ENCODE measurements at places on chromosomes 11 and 22.

GRCh38 chr11:23313001-23313400 is 452.7 kb upstream of the CCDC179 start:
- DNase-seq, result no peak

- no peak for DNase-seq
Observed at GRCh38 chr11:95531116-95531515, 258.5 kb downstream of the FAM76B start.

GRCh38 chr11:85279267-85279666 is 347.9 kb downstream of the DLG2 start:
- no peak for DNase-seq

DNA sequence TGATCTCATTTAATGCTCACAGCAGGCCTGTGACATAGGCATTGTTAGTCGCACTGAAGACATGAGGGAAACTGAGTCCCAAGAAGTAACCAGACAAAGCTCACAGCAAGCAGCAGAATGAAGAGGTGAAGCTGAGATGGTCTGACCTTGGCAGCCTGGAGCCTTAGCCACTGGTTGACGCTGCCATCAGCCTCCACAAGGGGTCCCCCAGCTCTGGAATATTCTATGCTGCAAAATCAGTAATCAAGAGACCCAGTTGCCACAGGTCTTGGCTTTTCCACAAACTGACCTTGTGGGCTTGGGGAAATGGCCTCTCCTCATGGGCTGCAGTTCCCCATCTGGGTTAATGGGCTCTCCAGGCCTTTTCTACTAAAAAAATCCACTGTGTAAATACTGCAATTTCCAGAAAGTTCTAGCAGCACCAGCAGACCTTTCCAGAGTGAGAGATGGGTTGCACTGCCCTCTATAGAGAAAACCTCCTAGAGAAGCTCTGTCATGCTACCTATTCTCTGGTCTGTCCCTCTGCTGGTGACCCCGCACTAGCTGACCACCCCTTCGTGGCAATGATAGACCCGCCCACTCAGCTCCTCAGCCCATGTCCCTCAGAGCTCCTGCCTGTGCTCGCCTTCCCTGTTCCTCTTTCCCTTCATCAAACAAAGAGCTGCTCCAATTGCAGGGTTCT is 22.6 kb upstream of the ISX start:
- no peak for DNase-seq

DNA sequence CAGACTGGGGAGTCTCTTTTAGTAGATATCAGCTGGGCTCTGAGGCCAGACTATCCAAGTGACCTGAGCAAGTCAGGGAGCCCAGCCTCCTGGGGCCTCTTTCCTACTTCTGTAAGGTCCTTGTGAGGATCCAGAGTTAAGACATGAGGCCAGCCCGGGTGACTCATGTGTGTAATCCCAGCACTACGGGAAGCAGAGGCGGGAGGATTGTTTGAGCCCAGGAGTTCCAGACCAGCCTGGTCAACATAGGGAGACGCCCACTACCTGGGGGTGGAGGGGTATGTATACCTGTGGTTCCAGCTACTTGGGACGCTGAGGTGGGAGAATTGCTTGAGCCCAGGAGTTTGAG is 36.9 kb upstream of the POLA2 start:
- no peak for DNase-seq

GRCh38 chr11:106840146-106840545 is 178.1 kb downstream of the GUCY1A2 start:
- no peak for DNase-seq

GRCh38 chr22:29083933-29084591 is 11.2 kb downstream of the KREMEN1 start:
- DNase-seq, result no peak

DNA sequence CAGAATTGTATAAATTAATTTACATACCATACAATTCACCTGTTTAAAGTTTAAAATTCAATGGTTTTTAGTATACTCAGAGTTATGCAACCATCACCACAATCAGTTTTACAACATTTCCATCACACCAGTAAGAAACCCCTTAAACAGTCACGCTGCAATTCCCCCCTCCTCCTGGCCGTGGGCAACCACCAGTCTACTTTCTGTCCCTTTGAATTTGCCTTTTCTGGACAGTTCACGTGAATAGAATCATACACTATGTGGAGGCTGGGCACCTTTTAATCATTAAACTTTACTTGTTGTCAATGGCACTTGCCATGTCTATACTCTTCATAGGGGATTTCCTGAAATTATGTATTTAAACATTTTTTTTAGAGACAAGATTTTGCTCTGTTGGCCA is 20.1 kb upstream of the SWAP70 start:
- no peak for DNase-seq

DNA sequence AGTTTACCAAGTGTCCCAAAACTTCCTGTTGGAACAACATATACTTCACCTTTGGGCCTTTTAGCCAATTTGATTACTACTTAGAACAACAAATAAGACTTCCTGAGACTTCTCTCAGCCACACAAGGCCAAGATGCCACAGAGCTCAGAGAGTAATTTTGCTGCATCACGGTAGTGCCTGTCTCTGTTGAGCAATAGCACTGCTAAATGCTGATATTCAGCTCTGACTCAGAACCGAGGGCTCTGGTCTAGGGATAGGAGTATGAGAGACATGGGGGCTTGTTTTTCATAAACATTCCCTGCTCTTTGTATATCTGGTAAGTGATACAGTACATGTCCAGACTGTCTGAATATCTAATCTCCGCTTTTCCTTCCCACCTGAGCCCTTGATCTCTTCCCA is 260.4 kb upstream of the ARHGAP20 start:
- no peak for DNase-seq

- no peak for DNase-seq
Observed at GRCh38 chr22:39103431-39103830, 6.4 kb downstream of the APOBEC3H start.

DNA sequence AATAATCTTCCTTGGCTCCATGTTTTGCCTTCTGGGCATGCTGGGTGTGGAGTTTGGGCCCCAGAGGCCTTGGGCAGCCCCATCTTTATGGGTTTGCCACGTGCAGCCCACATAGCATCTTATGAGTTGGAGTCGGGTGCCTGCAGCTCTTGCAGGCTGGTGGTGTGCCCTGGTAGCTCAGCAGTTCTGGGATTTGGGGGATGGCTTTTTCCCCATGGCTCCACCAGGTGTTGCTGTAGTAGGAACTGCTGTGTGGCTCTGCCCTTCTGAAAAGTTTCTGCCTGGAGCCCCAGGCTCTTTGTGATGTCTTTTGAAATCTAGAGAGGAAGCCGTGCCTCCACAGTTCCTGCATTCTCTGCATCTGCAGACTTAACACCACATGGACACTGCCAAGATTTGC is 16.8 kb downstream of the EED start:
- no peak for DNase-seq

DNA sequence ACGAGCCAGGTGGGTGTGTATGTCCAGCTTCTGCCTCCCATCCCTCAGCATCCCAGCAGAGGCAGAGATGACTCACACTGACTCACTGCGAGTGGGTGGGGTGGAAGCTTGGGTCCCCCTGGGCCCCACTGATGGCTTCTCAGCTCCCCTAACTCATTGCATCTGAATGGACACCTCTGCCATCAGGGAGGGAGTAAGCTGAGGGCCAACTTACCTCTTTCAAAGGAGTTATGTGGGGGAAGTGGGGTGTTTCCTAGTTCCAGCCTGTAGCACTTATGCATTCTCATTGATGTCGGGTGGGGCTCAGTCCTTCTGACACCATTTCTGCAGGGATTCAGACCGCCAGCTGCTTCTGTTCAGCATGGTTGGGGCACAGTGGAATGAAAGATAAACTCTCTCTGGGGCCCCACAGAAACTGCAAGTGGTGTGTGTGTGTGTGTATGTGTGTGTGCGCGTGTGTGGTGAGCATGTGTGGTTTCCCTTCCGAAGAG is 1425.8 kb downstream of the TBC1D22A start:
- DNase-seq, result no peak

- no peak for DNase-seq
Observed at GRCh38 chr11:75850787-75851186, 35.8 kb downstream of the UVRAG start.

GRCh38 chr11:45885274-45885920 is at the start of gene MAPK8IP1:
MAPK8IP1 (plus strand) TSS chr11:45885651; CDS start chr11:45885821, 170 bp downstream.
- peak; percentile 27 for DNase-seq

GRCh38 chr11:33802194-33802950 is 28.1 kb upstream of the FBXO3 start:
- no peak for DNase-seq

DNA sequence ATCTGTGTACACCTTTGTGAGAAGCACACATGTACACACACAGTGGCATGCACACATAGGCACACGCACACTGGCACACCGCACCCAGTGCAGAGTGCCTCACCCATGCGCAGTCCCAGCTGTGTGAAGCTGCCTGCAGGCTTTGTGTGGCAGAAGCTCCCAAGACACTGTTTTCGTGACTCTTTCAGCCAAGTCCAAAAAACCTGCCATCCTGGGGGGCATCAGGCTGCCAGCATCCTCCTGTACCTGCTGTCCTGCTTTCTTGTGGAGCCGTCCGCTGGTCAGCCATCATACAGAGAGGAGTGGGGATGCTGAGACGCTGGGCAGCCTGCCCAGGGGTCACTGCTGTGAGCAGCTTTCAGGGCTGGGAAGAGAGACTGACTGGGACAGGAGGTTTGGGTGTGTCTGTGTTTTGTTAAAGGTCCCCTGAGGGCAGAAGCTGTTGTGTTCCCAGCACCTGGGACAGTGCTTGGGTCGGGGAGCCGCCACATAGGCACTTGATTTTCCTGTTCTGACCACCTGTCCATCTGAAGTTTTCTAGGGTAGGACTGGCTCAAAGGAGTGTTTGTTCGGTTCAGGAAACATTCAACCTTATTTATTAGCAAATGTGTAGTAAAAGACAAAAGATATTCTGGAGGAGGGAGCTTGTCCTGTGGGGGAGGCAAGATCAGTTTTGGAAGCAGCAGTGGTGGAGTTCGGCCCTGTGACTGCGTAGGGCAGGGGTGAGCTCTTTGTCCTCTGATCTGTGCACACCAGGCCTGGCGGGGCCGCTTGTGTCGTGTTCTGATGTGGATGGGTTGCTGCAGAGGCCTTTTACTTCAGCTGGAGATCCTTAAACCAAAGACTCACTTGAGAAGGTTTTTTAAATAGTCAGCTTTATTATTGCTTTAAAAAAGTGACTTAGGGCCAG is 29.7 kb downstream of the AP2A2 start:
- DNase-seq, result no peak

- DNase-seq, result no peak
Observed at GRCh38 chr22:36223504-36223903, 15.8 kb downstream of the APOL2 start.

DNA sequence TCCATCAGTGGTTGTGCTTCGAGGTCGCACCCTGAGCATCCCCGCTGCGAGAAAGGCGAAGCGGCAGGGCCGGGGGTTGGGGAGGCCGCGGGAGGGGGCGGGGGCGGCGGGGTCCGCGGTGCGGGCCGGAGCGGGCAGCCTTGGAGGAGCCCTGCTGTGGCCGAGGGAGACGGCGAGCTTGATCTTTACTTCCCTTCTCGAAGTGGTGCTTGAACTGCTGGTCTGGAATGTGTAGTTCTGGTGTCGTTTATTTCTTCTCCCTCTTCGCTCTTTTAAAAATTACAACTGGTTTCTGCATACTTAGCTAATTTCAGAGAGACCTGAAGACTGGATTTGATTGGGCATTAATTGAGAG is 1.1 kb downstream of the APLP2 start:
- no peak for DNase-seq

- DNase-seq, result no peak
Observed at GRCh38 chr22:35197886-35198285, 59.4 kb upstream of the HMGXB4 start.

DNA sequence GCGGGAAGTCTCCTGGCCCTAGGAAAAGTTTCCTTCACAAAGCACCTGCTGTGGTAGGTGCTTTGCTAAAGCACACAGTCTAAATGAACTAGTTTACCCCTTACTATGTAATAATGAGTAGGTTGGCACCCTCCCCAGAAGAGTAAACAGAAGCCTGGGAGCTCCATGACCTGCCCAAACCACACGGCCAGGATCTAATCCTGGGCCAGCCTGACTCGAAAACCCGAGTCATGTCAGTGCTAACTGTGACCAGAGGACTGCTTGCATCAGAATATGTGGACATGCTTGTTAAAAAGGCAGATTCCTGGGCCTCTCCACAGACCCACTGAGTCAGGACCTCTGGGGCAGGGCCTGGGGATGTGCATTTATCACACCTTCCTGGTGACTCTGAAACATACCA is 67.7 kb downstream of the PANX1 start:
- DNase-seq, result no peak

DNA sequence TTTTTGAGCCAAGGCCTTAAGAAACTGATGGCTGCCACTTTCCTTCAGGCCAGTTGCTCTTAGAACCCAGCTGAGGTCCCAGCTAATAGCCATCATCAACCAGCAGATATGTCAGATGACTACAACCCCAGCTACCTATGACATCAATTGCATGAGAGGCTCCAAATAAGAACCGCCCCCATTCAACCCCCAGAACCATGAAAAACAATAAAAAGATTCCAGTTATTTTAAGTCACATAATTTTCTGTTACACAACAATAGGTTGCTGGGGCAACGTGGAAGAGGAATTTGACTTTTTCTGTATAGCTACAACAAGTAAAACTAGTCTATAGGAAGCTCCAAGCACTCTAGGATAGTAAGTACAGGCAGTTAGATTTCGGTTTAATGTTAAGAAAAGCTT is 216.3 kb upstream of the MTNR1B start:
- DNase-seq, result no peak

- no peak for DNase-seq
Observed at GRCh38 chr11:35079611-35080010, 59.4 kb upstream of the CD44 start.

GRCh38 chr11:27497284-27497866 is 9.2 kb downstream of the LIN7C start:
- no peak for DNase-seq

GRCh38 chr11:130691581-130691980 is 224.7 kb downstream of the SNX19 start:
- no peak for DNase-seq

- DNase-seq, result peak; percentile 30
Observed at GRCh38 chr11:134224710-134225664, 516 bp downstream of the VPS26B start.

GRCh38 chr11:74822170-74822569 is 73.5 kb downstream of the RNF169 start:
- DNase-seq, result no peak

- no peak for DNase-seq
Observed at GRCh38 chr11:60242740-60243239, at the start of gene MS4A4E. MS4A4E (minus strand) TSS chr11:60243137; CDS start chr11:60230055, 13,082 bp downstream.

DNA sequence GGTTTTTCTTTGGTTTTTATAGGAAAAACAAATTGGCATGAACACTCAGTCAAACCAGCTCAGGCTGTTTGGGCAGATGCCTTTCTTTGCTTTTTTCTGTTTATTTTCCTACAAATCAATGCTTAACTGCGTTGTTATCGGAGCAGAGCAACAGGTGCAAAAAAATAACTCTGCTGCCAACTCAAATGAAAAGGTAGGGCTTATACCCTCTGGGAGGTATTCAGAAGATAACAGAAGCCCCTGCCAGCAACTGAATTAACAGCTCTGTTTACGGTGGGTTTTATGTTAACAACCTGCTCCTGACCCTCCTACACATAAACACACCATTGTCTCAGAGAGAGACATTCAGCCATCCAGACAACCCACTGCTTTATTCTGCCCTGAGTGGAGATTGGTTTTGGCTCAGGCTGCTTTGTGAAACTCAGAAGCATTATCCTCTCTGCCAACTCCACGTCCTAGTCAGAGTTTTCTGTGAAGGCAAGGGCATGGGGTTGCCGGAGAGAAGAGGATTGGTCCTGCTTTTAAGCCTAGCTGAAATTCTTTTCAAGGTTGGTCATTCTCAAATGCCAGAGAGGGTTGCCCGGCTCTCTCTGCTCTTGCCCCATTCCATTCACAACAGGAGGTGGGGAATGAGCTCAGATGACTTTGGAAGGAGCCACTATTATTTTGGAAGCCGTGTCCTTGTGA is 11.4 kb downstream of the EHF start:
- no peak for DNase-seq

- no peak for DNase-seq
Observed at GRCh38 chr11:68687986-68688385, 3.6 kb downstream of the GAL start.

GRCh38 chr11:106133529-106133928 is 56.1 kb downstream of the AASDHPPT start:
- DNase-seq, result no peak

Measured in stimulated activated CD8-positive, alpha-beta memory T cell treated with anti-CD3 and anti-CD28 coated beads, Interleukin-12 subunit alpha, Interleukin-12 subunit beta, amount 100 ng/mL, for 1 hour (primary cell).